Thoracic aorta (tissue), 2 donors: ENCODE measurements at places on chromosomes 7 and 10. TPM values are rescaled to one million over a fixed set of nuclear protein-coding genes. Genes with fewer than 3 reads are reported as not detected.

- DNase-seq: no peak
- H3K27me3 ChIP-seq: no peaks in the 10 kb centered on the region
- peaks cover 57% of the 10 kb centered on the region for H3K4me1 ChIP-seq
- H3K36me3 ChIP-seq: no peaks in the 10 kb centered on the region
These were observed 3.4 kb upstream of the SMARCD3 start for GRCh38 chr7:151251689-151252560.

DNA sequence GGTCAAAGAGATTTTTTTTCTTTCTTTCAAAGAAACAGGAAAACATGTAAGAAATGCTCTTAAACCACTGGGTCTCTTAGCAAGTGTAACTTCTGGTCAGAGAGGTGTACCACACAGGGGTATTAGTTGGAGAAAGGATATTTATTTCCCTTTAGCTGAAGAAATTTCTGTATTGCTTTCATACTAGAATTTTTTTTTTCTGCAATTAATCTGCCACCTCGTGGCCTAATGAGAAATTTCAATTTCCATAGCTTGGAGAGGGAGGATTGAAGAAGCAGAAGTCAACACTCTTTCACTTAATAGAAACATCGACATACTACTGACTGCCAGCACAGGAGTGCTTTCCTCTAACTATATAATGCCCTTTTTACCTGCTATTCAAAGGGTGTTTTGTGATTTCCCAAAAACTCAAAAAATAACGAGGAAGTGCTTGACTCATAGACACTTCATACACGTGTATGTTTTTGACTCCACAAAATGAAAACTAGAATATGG, 177.6 kb upstream of the NAMPT start:
- no peak for DNase-seq
- no peaks in the 10 kb centered on the region for H3K27me3 ChIP-seq
- H3K4me3 ChIP-seq: no peak overlapping the region
- H3K36me3 ChIP-seq: no peaks in the 10 kb centered on the region

DNA sequence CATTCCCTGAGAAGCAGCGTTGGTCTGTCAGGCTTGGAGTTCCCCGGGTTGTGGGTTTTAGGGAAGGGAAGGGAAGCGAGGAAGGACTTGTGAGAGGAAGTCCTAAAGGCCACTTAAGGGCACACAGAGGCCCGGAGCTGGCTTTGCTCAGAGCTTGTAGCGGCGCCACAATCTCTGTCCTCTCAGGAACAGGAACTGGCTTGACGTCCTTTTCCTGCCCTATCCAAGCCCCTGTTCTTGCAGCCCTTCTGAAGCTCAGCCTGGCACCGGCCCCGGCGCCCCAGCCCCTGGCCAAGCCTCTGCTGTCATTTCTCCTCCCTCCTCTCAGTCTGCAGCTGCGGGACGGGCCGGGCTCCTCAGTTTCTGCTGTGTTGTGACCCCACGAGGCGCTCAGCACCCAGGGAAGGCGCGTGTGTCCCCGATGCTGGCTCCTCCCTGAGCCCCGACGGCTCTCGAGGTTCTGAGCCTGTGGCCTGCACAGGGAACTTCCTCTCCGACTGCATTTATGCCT, at the start of gene GIMAP8:
Gene GIMAP8, plus strand, starts transcription at position 140 of the 511 bp plus-strand sequence. CDS start 16,069 bp downstream, outside the sequence.
- no peaks in the 10 kb centered on the region for H3K36me3 ChIP-seq
- H3K27me3 ChIP-seq: no peaks in the 10 kb centered on the region
- DNase-seq: no peak
- H3K4me3 ChIP-seq: peak within 1 kb of the TSS; percentile 66
- H3K27ac ChIP-seq: no peak within 1 kb of the TSS

DNA sequence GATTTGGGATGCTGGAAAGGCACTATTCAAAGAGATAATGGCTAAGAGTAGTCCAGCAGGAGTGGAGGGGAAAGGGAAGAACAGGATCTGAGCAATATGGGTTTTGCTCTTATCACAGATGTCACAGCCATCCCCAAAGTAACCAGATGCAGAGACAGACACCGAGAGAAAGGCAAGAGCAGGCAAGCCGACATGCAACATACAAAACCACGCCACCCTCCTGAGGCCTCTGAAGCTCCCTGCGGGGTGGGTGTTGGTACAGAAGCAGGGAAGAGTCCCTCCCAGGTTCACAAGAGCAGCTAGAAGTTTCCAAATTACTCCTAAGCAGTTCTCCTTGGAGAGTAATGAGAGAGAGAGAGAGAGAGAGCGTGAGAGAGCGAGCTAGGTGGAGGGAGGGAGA, 10.8 kb upstream of the C10orf53 start:
- no peaks in the 10 kb centered on the region for H3K27me3 ChIP-seq
- no peak overlapping the region for H3K27ac ChIP-seq
- H3K36me3 ChIP-seq: no peaks in the 10 kb centered on the region
- H3K4me3 ChIP-seq: no peak overlapping the region
- no peaks in the 10 kb centered on the region for H3K4me1 ChIP-seq

DNA sequence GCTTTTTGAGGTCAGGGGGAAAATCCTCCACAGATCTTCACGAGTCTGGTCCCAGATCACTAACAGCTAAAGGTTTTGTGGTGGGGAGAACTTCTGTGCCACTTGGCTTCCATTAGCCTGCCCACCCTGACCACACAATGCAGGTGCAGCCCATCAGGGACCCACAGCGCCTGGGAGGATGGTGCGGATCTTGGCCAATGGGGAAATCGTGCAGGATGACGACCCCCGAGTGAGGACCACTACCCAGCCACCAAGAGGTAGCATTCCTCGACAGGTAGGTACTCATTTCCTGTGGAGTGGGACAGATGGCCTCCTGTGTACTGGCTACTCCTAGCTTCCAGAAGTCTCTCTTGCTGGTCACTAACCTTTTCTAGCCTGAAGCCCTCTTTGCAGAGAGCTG, 1.5 kb downstream of the FAM241B start:
- no peak for DNase-seq
- peaks cover 4% of the 10 kb centered on the region for H3K36me3 ChIP-seq
- peaks cover 16% of the 10 kb centered on the region for H3K4me1 ChIP-seq
- H3K4me3 ChIP-seq: no peak overlapping the region
- H3K27me3 ChIP-seq: no peaks in the 10 kb centered on the region
- no peak overlapping the region for H3K27ac ChIP-seq

DNA sequence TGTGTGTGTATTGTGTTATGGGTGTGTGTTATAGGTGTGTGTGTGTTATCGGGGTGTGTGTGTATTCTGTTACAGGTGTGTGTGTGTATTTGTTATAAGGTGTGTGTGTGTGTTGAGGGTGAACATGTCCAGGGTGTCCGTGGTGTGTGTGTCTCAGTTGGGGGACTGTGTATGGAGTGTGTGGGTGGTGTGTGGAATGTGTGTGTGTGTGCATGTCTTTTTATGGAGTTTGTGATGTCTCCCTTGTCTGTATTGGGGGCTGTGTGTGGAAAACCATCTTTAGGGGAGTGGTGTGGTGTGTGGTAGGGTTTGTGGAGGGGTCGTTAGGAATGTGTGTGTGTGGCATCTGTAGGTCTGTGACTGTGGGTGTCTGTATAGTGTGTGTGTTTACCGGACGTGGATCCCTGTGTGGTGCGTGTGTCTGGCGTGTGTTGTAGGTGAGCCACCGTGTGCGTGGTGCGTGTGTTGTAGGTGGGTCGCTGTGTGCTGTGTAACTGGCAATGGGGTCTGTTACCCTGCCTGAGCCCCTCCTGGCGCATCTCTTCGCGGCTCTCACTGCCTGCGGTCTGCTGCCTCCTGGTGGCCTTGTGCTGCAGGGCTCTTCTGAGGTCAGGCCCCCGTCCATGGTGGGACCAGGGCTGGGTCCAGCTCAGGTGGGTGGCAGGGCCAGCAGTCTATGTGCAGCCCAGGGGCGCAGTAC, 61.7 kb downstream of the PALD1 start:
- H3K36me3 ChIP-seq: peaks cover 8% of the 10 kb centered on the region
- DNase-seq: no peak
- H3K4me1 ChIP-seq: no peaks in the 10 kb centered on the region
- H3K27ac ChIP-seq: no peak overlapping the region
- no peaks in the 10 kb centered on the region for H3K27me3 ChIP-seq
- no peak overlapping the region for H3K4me3 ChIP-seq

- no peak overlapping the region for H3K27ac ChIP-seq
- no peak overlapping the region for H3K4me3 ChIP-seq
- H3K27me3 ChIP-seq: no peaks in the 10 kb centered on the region
- DNase-seq: no peak
These were observed 22.0 kb upstream of the CPA5 start for GRCh38 chr7:130322615-130323014.

- H3K27me3 ChIP-seq: no peaks in the 10 kb centered on the region
- H3K4me3 ChIP-seq: no peak overlapping the region
- H3K4me1 ChIP-seq: peaks cover 7% of the 10 kb centered on the region
- no peak for DNase-seq
- no peaks in the 10 kb centered on the region for H3K36me3 ChIP-seq
- H3K27ac ChIP-seq: peak overlapping the region; percentile 22
These were observed 183.0 kb downstream of the RAPGEF5 start for GRCh38 chr7:22173685-22174573.

Gene GIMAP2
- total RNA-seq: 18.0 TPM

Gene STRIP2
- total RNA-seq: not detected

Gene SFRP4
- total RNA-seq: 53.3 TPM

Gene ABHD11
- 16.9 TPM for total RNA-seq

Gene OPN1SW
- total RNA-seq: not detected

Gene FGFR2
- 16.2 TPM for total RNA-seq
